ENCODE measurements at places on chromosomes 12 and 14. TPM values are rescaled to one million over a fixed set of nuclear protein-coding genes. Genes with fewer than 3 reads are reported as not detected.

- no peak for DNase-seq
Observed at GRCh38 chr12:106280106-106280505, 22.4 kb upstream of the TCP11L2 start.

GRCh38 chr14:92846162-92846897 is 52.2 kb downstream of the GOLGA5 start:
- no peak for DNase-seq

DNA sequence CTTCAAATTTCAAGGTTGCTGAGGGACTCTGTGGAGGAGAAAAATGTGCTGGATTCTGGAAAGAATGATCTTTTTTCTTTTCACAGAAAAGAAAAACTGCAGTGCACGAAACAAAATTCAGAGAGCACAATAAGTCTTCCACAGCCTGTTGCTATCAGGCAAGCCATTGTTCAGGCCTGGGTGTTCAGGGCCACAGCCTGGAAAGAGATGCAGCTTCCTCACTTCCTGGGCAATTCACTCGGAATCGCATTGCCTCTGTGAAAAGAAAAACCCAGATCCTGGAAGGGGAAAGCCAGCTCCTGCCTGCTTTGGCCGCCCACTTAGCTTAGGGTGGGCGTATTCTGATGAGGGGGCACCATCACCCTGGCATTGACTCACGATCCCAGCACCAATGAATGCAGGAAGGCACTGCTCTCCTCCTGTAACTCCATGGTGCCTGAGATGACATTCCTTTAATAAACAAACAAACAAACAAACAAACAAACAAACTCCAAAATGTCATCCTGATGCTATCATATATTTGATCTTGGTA is 863.9 kb downstream of the BCL11B start:
- no peak for DNase-seq

DNA sequence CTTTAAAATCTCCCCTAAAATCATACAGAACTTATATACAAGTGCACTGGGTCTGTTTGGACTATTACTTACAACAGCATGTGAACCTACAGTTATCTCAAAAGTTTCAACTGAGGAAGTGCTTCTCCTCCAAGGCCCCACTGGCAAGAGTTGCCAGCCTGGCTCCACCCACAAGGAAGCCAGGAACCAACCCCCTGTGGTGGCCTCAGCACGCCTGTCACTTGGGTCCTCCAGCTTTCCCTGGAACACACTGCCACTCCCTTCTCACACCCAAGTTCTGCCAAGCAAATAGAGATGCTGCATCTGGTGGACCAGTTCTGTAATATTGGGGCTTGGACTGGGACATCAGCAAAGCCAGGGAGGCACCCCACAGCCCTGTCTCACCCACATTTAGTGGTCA is 115.4 kb downstream of the GCH1 start:
- DNase-seq: no peak

Gene LRRC9
- 0.13 TPM for polyA plus RNA-seq

Gene RFLNA
- 64.3 TPM for polyA plus RNA-seq

Gene FOXA1
- 36.0 TPM for polyA plus RNA-seq

Gene RNF212B
- polyA plus RNA-seq: 0.34 TPM
